ENCODE measurements at places on chromosomes 1 and 21. TPM values are rescaled to one million over a fixed set of nuclear protein-coding genes. Genes with fewer than 3 reads are reported as not detected.

Gene LPAR3
- 1.4 TPM for total RNA-seq

Gene OR2L2
- total RNA-seq: 0.30 TPM

Gene GJB3
- total RNA-seq: not detected

Gene ETNK2
- 4.2 TPM for total RNA-seq

Gene NPHS2
- total RNA-seq: not detected

Gene CDA
- total RNA-seq: not detected

Gene CD1E
- not detected for total RNA-seq

GRCh38 chr1:19076841-19077616, 120.6 kb upstream of the IFFO2 start:
- DNase-seq: no peak

DNA sequence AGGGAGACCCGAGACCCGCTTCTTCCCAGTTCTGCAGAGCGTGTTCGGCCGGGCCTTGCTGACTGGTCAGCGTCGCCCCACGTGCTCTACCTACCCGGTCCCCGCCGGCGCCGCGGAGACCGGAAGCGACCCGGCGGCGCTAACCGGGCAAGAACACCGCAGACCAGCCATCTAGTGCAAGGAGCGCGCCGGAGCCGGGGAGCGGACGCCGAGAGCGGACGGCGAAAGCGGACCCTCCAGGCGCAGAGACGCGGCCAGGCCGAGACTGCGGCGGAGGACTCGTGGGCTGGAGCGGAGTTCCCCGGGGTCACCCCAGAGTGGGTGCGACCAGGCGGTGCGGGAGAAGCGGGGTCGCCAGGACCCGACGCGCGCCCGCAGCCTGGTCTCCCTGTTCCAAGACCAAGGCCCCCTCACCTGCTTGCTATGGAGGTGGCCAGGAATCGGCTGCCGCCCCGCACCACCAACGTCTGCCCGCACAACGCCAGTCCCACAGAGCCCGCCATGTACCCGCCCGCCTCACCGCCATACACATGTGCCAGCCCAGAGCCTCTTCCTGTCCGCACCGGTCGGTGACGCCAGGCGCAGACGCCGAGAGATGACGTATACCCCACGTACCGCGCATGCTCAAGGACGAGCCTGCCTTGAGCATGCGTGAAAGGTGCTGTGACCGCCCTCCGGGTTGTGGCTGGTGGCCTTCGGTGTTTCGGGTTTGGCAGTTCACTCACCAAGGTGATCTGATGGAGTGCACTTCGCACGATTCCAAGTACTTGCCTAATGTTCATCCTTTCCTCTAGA, at the start of gene WDR4:
WDR4 (minus strand) TSS at position 547 of the 795 bp plus-strand sequence; CDS start at position 503, 44 bp downstream.
- DNase-seq: peak; percentile 99

DNA sequence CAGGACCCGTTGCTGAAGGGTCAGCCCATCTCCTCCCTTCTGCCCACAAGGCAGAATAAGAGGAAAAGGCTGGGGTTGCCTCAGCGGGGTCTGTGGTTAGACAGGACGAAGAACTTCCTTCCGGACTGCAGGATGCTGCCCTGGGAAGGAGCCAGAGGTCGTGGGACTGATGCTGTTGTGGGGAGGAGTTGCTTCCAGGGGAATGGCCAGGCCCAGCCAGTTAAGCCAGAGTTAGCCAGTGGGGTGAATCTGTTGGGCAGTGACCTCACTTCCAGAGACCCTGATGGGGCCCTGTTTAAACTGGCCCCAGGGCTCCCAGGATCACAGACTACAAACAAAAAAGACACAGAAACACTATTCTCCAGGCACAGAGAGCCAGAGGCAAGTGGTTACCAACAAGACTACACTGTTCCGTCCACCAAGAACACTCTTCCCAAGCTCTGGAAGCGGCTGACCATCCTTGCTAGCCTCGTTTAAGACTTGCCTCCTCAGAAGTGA, 13.0 kb downstream of the FAM229A start:
- DNase-seq: no peak

GRCh38 chr1:112188611-112189010, 199.1 kb upstream of the KCND3 start:
- no peak for DNase-seq

DNA sequence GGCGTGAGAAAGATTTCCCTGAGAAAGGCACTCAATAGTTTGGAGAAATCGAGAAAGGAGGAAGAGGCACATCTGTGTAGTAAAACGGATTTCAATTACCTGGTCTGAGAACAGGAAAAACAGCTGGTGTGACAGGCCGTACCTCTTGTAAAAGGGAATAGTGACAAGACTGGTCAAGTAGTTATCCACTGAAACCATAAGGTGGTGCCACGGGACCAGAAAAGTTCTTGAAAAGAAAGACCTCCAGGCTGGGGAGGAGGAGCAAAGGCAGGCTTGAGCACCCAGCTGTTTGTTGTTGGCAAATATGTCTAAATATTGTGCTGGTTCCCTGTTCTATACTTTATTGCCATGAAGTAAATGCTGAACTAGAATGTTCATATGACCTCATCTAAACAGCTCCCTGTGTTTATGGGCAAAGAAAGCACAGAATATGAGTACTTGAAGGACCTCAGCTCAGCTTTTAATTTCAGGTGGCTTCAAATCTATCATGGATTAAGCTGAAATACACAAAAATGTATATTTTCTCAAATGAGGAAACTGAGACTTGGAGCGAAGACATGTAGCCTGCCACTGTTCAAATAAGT, 4.0 kb downstream of the HAO2 start:
- no peak for DNase-seq

DNA sequence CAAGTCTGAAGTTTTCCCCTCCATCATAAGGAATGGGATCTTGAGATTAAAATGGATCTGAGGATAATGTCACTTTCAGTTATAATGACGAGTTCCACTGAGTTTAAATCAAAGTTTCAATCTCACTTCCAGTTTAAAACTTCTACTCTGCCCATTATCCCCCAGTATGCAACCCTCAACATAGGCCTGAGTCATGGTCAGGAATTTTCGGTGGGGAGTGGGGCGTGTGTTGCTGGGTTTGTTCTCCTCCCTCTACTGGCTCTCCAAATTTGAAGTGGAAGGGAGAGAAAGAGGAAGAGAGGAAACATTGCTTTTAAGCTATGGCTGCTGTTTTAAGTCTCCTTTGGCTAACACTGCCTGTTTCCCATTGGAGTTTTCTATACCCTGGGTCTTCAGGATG, 152.9 kb downstream of the TM2D1 start:
- no peak for DNase-seq

DNA sequence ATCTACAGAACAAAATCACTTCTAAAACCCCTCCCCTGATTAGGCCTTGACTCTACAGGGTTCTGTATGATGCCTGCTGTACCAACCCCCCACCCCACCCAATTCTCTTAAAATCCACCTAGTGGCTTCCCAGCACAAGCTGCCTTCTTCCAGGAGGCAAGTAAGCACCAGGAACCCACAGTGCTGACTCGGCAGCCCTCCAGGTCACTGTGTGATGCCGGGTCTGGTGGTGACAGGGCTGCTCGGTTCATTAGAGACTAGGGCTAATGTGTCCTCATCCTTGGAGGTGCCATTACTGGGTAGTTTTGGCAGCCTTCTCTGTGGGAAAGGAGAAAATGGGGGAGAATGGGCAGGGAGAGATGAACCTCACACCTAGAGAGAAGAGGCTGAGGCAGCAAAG, 363.5 kb downstream of the PTPRU start:
- DNase-seq: no peak

DNA sequence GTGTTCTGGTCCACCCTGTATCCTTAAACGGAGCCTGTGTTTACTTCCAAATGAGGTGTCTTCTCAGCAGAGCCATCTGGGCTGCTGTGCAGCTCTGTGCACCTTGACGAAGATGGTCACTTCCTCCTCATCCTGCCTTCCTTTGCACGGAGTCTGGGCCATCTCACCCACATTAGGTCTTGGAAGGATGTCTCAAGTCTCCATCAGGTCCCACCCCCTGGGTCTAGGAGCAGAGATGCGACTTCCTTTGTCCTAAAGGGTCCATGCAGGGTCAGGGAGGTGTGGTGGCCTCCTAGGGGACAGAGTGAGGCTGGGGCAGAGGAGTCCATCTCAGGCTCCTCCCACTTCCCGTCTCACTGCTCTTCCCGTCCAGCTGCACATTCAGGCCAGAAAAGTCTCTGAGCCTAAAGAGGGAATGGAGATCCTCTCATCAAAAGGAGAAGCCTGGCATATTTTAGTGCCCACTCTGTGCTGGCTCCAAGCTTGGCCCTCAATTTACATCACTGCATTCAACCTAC, 209.2 kb downstream of the MATN1 start:
- no peak for DNase-seq

DNA sequence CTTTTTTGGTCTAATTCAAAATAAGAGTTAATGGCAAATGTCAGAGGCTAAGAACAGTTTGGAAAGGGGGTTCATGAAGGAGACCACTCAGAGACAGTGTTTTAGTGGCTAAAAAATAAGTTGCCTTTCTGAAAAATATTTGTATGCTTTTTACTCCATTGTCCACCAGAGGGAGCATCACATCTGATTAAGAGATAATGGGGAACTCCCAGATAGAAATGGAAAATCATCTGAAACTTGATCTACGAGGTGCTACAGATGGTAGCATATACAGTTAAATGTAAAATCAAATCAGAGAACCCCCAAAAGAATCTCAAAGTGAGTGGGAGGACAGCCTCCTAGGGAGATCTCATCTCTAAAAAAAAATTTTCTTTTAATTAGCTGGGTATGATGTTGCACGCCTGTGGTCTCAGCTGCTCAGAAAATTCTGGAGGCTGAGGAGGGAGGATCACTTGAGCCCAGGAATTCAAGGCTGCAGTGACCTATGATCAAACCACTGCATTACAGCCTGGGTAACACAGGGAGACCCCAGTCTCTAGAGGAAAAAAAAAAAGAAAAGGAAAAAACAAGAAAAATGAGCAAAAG, 9.7 kb downstream of the SMYD3 start:
- no peak for DNase-seq

- DNase-seq: peak; percentile 30
Measured at GRCh38 chr1:63691701-63692425, 82.0 kb upstream of the ROR1 start.

DNA sequence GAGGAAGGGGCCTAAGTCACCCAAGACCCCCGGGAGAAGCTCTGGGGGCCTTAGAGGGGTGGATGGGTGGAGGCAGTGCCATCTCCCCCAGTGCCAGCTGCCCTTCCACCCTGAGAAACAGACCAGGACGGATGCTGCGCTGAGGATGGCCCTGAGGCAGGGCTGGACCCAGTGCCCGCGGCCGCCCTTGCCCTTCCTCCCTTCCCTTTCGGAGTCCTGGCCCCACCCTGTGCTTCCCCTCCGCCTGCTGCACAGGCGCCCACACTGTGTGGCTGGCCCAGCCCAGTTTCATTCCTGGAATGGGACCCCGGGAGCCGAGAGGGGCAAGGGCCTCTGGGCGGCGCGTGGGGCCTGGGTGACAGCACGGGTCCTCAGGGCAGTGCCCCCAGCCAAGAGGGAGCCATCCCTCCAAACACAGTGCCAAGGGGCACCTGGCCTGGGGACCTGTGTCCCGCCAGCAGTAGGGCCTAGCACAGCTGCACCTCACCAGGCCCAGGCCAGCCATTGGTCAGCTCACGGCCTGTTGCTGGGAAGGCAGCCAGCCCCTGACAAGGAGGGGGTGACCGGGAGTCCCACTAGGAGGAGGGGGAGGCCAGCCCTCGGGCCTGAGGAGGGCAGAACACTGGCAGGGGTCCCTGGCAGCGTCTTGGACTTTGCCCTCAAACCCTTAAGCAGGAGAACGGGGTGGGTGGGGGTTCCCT, 13.4 kb upstream of the SKI start:
- DNase-seq: no peak

DNA sequence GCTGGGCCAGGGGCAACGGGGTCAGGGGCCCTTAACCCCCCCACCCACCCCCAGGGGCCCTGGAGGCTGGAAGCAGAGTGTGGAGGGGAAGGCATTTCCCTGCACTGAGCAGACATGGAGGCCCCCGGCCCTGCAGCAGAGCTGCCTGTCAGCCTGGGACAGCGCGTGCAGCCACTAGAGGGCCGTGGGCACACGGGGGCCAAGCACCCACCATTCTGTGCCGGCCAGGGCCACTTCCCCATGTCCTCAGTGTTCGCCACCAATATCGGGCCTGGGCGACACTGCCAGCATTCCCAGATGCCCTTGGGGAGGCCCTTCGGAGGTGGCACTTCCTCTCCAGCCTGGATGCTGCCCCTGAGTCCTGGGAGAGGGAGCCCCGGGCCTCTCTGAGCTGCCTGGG, 23.2 kb upstream of the ARHGEF16 start:
- DNase-seq: no peak

DNA sequence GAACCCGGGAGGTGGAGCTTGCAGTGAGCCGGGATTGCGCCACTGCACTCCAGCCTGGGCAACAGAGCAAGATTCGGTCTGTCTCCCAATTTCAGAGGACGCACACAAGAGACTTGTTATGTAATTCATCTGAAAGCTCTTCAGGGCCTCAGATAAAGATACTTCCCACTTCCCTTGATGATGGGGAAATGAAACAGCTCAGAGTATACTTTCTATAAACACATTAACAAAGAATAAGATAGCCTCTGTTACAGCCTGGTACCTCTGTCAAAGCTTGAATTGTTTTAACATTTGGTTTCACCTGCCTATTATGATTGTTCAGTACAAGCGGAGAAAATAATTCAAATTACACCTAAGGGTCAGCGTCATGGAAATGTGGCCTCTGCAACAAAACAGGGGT, 622.9 kb upstream of the ADGRL4 start:
- no peak for DNase-seq

GRCh38 chr1:77605246-77606026, 77.0 kb downstream of the ZZZ3 start:
- DNase-seq: no peak

DNA sequence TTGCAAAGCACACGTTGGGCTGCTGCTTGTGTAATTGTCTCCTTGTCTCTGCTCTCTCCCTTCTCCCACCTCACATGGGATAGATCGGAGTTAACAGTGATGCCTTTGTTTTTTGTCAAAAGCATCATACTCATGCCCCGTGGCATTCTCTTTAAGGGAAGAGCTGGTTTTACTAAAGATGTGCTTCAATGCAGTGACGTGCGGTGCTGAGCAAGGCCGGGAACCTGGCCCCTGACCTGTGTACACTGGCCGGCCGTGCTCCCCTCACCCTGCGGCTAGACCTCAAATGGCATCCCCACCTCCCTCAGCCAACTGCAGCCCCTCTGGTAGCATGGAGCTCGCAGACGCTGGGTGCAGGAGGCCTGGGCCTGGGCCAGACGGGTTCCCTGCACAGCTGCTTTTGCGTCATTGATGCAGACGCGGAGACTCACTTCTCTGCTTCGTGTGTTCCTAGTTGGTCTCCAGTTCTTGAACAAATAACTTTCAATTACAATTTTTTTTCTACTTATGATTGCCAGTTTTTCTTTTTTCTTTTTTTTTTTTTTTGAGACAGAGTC, 19.9 kb downstream of the AGPAT3 start:
- DNase-seq: no peak

GRCh38 chr1:172613294-172613693, 45.6 kb upstream of the FASLG start:
- DNase-seq: no peak

- DNase-seq: no peak
Measured at GRCh38 chr1:206897175-206897574, at the start of gene IL24. TSS of gene IL24 (plus strand) at chr1:206897443. CDS start at chr1:206897833, 390 bp downstream.

All from naive thymus-derived CD8-positive, alpha-beta T cell (primary cell).